ENCODE measurements at places on chromosomes 4 and X.

GRCh38 chr4:118076958-118077766 lies 42.9 kb downstream of the NDST3 start:
- DNase-seq: no peak

GRCh38 chr4:78780093-78780492 lies 3.9 kb downstream of the BMP2K start:
- no peak for DNase-seq

DNA sequence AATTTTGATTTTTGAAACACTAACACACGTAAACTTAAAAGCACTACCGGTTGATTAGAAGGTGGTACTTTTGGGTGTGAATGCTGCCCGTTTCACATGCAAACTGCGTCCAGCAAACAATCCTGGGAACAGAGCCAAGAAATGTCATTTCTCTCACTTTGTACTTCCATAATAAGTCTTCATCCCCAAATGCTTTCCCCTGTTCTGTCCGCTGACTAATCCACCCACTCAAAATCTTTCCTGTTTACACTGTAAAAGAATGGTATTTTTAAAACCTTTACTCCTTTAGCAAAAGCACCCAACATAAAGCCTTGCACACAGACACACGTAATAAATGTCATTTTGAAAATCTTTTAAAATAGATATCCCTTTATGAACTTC lies 39.1 kb upstream of the PDLIM5 start:
- DNase-seq: peak; percentile 43

GRCh38 chr4:88115587-88115986 lies 42.9 kb downstream of the ABCG2 start:
- DNase-seq: no peak

DNA sequence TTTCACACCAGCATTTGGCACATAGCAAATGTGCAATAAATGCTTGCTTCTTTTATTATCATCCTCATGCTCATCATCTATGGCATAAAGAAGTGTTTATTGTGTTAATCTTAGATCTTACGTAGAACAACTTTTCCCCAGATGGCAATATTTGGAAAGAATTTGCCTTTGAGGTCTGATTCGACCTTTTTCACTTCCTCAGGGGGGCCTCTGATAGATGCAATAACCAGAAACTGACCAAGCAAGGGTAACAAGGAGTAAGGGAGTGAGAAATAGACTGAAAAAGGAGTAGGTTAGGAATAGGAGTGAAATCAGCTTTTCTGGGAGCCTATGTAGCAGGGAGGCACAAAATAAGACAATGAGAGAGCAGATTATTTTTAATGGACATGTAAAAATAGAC lies 70.2 kb downstream of the RRAGB start:
- no peak for DNase-seq

GRCh38 chr4:69775321-69775867 lies 15.0 kb upstream of the SULT1B1 start:
- DNase-seq: no peak

DNA sequence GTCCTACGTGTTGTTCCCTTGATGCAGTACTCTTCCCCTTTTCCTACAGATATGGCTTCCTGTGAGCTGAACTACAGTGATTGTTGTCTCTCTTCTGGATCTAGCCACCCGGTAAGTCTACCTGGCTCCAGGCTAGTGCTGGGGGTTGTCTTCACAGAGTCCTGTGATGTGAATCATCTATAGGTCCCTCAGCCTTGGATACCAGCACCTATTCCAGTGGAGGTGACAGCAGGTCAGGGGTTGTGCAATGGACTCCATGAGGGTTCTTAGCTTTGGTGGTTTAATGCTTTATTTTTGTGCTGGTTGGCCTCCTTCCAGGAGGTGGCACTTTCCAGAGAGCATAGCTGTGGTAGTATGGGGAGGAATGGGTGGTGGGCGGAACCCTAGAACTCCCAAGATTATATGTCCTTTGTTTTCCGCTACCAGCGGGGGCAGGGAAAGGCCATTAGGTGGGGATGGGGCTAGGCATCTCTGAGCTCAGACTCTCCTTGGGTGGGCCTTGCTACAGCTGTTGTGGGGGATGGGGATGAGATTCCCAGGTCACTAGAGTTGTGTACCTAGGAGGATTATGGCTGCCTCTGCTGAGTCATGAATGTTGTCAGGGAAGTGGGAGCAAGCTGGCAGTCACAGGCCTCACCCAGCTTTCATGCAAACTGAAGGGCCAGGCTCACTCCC lies 121.4 kb upstream of the ANKRD50 start:
- no peak for DNase-seq

- DNase-seq: peak; percentile 40
These were observed 372.7 kb downstream of the INPP4B start for GRCh38 chr4:142473218-142473959.

All from COR-L47 (cell line).